Natural killer cell treated with Interleukin-12 subunit alpha and Interleukin-12 subunit beta and Interleukin-15 and Interleukin-18, amount 100 ng/mL, for 72 hours (primary cell): ENCODE measurements at places on chromosomes 5 and 9.
A peak's percentile ranks its signal among the peaks of the same experiment; 100 is the strongest.

- DNase-seq = no peak
Observed at GRCh38 chr5:1204693-1205242, 3.4 kb downstream of the SLC6A19 start.

- DNase-seq = peak; percentile 60
Observed at GRCh38 chr5:52825826-52826225, 38.1 kb downstream of the ITGA1 start.

GRCh38 chr5:121108725-121109124, 644.6 kb downstream of the PRR16 start:
- no peak for DNase-seq

DNA sequence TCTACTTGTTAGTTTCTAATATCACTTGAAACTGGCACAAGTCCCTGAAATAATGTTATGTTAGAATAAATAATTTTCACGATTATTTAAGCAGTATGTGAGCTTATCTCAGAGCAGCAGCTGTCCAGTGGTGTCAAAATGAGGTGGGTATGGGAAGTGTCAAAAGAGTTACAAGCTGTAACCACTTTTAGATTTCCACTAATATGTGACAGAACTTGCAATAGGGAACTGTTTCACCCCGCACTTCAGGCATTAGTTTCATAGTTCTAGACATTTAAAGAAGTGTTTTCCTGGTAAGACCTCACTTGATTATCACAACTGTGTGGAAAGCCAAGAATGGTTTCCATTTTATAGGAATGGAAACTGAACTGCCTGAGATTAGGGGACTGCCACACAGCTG, 2.9 kb upstream of the ISCA1 start:
- DNase-seq = no peak
